NCI-H146 (cell line): ENCODE measurements at places on chromosomes 12 and 14.

GRCh38 chr12:6376870-6377666 is 1.7 kb upstream of the SCNN1A start:
- no peak for DNase-seq

- no peak for DNase-seq
Measured at GRCh38 chr12:57813111-57813970, 5.2 kb downstream of the AVIL start.

- no peak for DNase-seq
Measured at GRCh38 chr12:115103884-115104883, 420.2 kb upstream of the TBX3 start.

- DNase-seq = no peak
Measured at GRCh38 chr14:78785265-78785664, 615.1 kb downstream of the NRXN3 start.

DNA sequence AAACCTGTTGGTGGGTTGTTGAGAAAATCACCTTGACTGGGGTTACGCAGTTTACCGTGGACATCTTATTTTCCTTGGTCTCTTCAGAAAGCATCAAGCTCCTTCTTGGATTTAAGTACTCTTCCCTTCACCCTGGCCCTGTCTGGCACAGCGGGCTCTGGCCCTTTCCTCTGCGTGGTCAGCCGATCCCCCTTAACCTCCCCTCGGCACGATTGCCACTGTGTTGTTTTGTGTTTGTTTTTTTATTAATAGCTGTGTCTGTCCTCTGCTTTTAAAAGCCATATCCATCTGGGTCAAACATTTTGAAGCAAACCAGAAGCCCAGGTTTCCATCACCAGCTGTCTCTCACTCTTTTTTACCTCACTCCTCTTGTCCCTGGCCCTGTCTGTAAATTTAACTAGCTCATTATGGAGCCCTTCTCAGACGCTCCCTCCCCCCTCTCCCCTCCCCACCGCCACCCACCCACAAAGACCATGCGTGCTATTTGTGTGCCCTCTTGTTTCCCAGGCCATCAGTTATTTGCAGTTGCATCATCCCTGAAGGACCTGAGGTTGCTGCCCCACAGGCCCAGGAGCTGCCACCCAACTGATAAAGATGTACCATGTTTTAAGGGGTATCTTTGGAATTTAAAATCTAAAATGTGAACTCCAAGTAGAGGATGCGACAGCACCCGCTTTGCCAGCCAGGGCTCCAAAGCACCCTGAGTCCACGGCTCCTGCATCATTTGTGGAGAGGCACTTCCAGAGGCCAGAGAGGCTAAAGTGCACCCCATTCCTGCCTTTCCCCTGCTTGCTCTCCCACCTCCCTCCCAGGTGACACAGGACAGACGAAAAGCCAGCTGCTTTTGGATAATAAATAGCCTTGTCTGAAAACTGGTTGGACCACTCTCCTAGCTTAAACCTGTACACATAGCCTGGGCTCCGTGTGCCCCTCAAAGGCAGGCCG is 3.9 kb downstream of the BCL11B start:
- DNase-seq = no peak

- no peak for DNase-seq
Measured at GRCh38 chr12:39846304-39846703, 226.7 kb upstream of the ABCD2 start.

DNA sequence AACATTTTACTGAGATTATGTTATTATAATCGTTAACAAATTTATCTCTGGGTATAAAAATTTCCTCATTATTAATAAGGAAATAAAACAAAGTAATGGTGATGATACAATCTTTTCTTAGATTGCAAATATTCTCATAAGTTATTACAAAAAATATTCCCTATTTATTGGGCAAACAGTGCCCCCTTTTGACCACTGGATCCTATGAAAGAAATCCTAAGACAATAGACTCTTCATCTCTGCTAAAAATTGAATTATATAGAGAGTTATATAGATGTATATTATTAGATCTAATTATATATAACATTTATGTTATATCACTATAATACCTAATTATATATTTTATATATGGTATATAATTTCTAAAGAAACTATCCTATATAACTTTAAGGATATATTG is 94.2 kb upstream of the FGD4 start:
- no peak for DNase-seq

- no peak for DNase-seq
Measured at GRCh38 chr12:50530532-50530931, 25.7 kb downstream of the DIP2B start.

DNA sequence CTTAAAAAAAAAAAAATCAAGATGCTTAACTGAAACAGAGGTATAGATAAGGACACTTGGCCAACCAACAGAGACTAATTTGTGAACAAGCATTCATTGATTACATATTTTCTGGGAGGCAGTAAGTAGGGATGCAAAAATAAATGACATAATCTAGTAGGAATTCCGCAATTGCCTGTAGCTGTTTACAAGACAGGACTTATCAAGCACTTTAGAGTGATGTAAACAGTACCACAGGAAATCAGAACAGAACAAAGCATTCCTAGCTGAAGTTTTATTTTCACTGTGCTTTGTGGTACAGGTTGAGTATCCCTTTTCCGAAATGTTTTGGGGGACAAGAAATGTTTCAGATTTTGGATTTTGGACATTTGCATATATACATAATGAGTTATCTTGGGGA is 68.2 kb upstream of the FGD4 start:
- DNase-seq = no peak

GRCh38 chr14:65238456-65238855 is 136.1 kb upstream of the MAX start:
- no peak for DNase-seq

DNA sequence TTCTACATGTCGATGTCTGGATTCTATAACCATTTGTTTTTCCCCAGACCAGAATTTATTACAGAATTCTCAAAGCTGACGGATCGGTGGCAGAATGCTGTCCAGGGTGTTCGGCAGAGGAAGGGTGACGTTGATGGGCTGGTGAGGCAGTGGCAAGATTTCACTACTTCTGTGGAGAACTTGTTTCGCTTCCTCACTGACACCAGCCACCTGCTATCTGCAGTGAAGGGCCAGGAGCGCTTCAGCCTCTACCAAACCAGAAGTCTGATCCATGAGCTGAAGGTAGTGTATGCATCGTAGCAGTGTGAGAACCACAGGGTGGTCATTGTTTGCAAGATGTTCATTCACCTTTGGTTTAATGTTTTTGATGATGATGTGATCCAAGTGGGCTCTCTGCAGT is 124.0 kb downstream of the ESR2 start:
- no peak for DNase-seq

GRCh38 chr14:80930095-80930494 is 11.4 kb downstream of the CEP128 start:
- no peak for DNase-seq

DNA sequence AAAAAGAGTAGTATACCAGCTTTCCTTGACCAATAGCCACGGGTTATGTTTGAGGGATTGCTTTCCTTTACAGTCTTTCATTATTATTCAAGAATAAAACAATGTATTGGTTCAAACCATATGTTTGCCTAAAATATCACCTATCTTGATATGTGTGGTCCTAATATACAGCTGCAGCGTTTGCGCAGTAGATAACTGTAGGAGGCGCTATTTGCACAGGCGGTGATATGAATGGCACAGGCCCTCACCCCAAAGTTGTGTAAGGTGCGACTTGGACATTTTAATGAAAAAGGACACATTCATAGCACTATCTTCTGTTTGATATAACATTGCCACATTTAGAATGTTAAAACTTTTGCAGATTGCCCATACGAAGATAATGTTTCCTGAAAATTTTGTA is 298.4 kb downstream of the TRHDE start:
- no peak for DNase-seq

GRCh38 chr14:86237733-86238132 is 707.8 kb downstream of the FLRT2 start:
- DNase-seq = no peak
